ENCODE measurements at places on chromosomes 4 and X.

DNA sequence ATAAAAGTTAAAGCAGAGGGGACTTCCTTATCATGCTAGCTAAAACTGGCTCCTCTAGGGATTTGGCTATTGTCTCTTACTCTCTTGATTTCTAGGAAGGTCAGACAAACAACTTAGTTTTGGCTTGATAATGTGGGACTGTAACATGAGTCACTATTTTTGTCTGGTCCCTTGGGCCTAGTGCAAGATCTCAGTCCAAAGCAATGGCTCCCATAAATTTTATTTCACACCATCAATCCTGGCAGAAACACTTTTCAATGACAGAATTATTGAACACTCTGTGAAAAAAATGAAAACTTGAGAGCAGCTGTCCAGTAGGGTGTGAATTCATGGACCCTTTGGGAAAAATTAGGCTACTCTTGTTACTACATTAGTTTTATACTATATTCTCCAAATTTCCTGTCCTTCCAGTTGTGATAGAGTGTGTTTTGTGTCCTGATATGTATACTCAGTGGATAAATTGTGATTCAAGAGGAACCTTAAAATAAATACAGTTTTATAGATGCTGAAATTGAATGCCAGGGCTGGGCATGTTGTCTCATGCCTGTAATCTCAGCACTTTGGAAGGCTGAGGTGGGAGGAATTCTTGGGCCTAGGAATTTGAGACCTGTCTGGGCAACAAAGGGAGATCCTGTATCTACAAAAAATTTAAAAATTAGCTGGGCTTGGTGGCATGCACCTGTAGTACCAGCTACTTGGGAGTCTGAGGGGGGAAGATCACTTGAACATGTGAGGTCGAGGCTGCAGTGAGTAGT, 10.8 kb upstream of the SNCA start:
- no peak for DNase-seq

GRCh38 chr4:188130355-188130754, 8.9 kb upstream of the TRIML1 start:
- DNase-seq = no peak

DNA sequence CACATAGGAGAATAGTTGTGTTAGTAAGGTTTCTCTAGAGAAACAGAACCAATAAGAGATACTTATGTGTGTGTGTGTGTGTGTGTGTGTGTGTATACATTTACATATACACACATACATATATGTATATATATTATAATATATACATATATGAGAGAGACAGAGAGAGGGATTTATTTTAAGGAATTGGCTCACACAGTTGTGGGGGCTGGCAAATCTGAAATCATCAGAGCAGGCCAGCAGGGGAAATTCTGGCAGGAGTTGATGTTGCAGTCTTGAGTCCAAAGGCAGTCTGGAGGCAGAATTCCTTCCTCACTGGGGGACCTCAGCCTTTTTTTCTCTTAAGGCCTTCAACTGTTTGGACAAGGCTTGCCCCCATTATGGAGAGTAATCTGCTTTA, 38.6 kb upstream of the NHS start:
- DNase-seq = no peak

DNA sequence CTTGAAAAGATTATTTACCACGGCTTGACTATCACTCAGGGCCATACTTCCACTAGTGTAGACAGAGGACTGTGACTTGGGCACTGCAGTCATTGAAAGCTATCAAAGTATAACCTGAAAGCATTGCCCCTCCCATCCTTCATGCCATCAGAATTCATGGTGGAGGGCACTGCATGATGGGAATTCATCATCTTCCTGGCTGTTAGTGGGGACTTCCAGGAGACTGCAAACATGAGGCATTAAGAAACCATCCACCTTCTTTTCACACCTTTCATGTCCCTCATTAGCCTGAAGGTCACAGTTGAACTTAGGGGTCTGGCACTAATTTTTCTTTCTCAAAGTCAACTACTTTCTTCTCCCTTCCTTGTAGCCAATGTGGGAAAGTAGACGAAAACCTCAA, 25.8 kb downstream of the VSIG4 start:
- no peak for DNase-seq

DNA sequence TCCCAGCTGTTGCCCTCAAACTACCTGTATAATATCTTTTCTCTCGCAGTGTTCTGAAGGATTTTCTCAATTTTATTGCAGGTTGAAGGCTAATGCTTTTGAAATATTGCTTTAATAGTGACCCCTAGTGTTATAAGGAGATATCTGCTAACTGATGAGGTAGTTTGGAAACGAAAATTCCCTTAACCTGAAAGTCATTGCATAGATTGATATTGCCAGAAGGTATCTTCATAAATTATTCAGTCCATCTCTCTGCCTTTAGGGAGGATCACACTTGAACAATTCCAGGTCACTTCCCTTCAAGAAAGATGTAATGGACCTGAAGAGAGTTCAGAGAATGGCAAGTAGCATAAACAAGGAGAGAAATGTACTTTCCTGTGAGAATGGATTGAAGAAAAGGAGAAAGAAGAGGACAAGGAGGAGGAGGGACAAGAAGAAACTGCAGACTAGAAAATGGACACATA, 44.1 kb downstream of the TIGD4 start:
- DNase-seq = peak; percentile 72

DNA sequence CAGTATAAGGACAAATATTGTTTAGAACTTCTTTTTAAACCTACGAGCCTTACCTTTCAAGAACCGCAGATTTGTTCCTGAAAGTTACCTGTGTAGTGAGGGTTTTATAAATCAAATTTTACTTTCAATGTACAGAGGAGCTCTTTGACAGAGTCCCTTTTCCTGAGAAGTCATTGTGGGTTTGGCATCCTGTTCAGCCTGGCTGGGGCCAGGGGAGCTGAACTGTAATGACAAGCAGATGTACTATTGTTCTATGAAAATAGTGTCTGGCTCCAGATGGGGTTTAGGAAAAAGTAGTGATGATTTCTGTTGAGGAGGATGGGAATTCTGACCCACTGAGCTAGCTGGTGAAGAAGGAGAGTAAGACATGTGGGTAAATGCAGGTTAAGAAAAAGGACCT, 196.2 kb upstream of the PGRMC2 start:
- DNase-seq = no peak
